ENCODE measurements at places on chromosomes 13 and 19. TPM values are rescaled to one million over a fixed set of nuclear protein-coding genes. Genes with fewer than 3 reads are reported as not detected.

GRCh38 chr13:20177049-20177831, 15.5 kb downstream of the GJB2 start:
- no peak overlapping the region for H3K4me3 ChIP-seq
- peaks cover 14% of the 10 kb centered on the region for H3K4me1 ChIP-seq
- no peaks in the 10 kb centered on the region for H3K36me3 ChIP-seq

DNA sequence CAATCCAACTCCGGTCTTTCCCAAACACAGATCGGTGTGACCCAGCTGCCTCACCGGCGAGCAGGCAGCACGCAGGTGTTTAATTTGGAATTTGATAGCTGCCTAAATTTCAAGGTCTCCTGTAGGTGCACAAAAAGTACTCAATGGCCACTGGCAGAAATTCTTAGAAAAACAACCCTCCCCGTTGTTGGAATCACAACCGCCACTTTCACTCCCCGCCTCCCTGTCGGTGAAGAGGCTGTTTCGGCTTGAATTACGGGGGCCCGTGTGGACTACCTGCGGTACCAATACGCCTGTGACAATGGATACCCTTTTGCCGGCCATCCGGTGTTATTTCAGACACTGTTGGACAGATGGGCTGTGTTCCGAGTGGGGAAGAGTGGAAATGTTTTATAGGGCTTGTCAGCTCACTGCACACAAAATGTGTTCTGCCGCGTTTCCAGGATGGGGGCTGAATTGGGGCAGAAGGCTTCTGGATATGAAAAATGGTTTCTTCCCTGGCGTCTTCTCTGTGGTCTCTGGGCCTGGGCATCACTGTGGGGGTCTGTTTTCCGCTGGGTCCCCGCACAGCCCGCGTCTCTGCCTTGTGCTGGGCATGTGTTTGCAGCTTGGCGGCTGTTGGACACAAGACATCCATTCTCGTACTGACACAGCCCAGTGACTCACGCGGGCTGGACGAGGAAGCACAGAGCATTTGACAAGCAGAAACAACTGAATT, 45.4 kb downstream of the ZIC5 start:
- no peak overlapping the region for H3K4me3 ChIP-seq
- H3K36me3 ChIP-seq: no peaks in the 10 kb centered on the region
- H3K4me1 ChIP-seq: no peaks in the 10 kb centered on the region
- no peak overlapping the region for H3K27ac ChIP-seq

The PROZ gene
- polyA plus RNA-seq: not detected

DNA sequence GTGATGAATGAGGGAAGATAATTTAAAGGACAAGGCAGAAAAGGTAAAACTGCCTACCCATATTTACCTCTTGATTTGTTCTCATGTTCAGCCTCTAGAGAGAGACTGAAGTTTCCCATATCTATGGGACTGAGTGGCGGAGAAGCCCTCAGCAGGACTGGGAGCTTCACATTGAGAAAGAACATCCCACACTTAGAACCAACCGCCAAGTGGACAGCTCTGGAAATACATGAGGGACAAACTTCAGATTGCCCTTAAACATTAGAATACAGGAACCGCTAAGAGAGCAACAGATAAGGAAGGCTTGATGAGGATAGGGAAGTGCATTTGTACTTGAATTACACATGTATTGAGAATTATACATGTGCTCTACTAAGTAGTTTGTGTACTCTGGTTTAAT, 316.0 kb upstream of the MIR17HG start:
- no peak overlapping the region for H3K27ac ChIP-seq
- no peak overlapping the region for H3K4me3 ChIP-seq
- H3K27me3 ChIP-seq: no peaks in the 10 kb centered on the region
- no peaks in the 10 kb centered on the region for H3K36me3 ChIP-seq
- no peak for DNase-seq

The MIR17HG gene
- polyA plus RNA-seq: 0.77 TPM

DNA sequence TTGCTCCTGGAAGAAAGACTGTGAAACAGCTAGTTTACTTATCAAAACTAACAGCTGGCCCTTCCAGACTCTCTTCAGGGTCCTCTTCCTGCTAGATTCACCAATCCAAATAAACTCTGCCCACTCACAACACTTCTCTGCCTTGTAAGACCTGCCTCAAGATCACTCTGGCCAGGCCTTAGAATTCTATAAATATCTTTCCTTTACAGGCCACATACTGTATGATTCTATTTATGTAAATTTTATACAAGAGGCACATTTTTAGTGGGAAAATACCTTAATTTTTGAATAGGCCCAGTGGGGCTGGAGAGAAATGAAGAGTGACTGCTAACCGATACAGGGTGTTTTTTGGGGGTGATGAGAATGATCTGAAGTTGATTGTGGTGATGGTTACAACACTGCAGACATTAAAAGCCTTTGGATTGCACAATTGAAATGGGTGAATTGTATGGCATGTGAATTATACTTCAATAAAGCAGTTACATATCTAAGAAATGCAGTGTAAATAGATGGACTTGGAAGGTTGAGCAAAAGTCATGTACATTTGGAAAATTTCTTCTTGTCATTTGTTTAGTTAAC, 141.8 kb downstream of the GPC5 start:
- no peaks in the 10 kb centered on the region for H3K27me3 ChIP-seq
- H3K4me1 ChIP-seq: no peaks in the 10 kb centered on the region
- DNase-seq: no peak
- H3K4me3 ChIP-seq: no peak overlapping the region
- no peak overlapping the region for H3K27ac ChIP-seq

DNA sequence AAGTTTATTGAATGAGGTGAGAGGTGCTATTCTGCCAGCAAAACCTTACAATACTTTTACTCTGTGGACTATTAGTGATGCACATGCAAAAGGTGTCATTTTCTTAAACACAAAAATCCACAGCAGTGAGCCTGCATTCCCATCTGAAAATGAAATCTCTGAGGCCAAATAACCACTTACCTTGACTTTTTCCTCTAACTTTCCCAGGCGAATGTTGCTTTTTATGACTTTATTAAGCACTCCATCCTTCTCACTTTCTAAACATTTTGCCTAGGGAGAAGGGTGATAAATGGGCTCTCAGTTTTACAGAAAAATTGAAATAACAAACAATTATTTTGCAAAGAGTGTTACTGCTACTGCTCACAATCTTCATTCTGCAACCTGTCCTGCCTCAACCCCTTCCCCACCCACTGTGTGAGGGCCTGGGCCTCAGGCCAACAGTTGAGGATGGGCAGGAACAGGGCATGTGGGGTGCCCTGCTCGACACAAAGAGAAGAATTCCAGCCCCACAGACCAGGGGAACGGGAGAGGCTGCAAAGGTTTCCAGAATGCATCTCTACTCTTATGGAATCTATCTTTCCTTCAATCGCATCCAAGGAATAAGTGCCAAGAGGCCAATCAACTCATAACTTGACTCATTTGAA, 18.1 kb upstream of the SLC7A9 start:
- no peak overlapping the region for H3K4me3 ChIP-seq
- no peaks in the 10 kb centered on the region for H3K27me3 ChIP-seq
- DNase-seq: no peak
- H3K27ac ChIP-seq: no peak overlapping the region
- no peaks in the 10 kb centered on the region for H3K4me1 ChIP-seq

DNA sequence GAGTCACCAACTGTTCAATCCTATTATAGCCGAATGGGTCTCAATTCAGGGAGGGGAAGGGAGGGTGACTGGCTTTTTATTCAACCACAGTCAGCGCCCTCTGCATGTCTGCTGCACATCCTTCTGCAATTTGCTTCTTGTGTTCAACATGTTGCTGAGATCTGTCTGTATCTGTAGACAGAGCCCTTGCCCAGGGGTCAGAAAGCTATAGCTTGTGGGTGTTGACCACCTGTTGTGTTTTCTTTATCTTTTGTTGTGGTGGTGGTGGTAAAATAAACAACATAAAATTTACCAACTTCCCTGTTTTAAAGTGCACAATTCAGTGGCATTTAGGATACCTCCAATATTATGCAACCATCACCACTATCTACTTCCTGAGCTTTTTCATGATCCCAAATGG, 12.2 kb downstream of the PPP1R12C start:
- H3K36me3 ChIP-seq: peaks cover 44% of the 10 kb centered on the region
- no peaks in the 10 kb centered on the region for H3K4me1 ChIP-seq
- no peak for DNase-seq
- H3K4me3 ChIP-seq: no peak overlapping the region
- no peak overlapping the region for H3K27ac ChIP-seq
- H3K27me3 ChIP-seq: no peaks in the 10 kb centered on the region

The TMEM221 gene
- polyA plus RNA-seq: 0.06 TPM

- no peaks in the 10 kb centered on the region for H3K36me3 ChIP-seq
- no peak for DNase-seq
- peaks cover 20% of the 10 kb centered on the region for H3K4me1 ChIP-seq
- H3K27ac ChIP-seq: peak overlapping the region; percentile 16
- H3K27me3 ChIP-seq: no peaks in the 10 kb centered on the region
Measured at GRCh38 chr13:73939071-73939380, 195.2 kb downstream of the KLF12 start.

The ZNF439 gene
- polyA plus RNA-seq: 4.8 TPM

DNA sequence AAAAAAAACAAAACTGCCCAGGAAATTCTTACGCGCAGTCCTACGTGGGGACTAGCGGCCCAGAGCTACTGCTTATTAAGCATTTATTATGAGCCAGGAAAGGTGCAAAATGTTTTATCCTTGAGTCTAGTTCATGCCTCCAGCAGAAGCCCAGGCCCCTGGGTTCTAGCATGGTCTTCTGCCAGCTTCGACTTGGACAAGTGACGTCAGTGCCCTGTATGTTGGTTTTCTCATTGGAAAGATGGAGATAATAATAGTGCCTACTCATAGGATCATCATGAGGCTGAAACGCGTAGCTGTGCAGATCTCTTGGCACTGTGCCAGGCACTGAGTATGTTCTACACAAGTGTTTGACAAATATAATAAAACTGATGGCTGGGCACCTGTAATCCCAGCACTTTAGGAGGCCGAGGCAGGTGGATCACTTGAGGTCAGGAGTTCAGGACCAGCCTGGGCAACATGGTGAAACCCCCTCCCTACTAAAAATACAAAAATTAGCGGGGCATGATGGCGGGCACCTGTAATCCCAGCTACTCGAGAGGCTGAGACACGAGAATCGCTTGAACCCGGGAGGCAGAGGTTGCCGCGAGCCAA, 12.4 kb upstream of the SULT2B1 start:
- H3K27ac ChIP-seq: no peak overlapping the region
- H3K4me3 ChIP-seq: no peak overlapping the region
- peaks cover 3% of the 10 kb centered on the region for H3K4me1 ChIP-seq
- H3K36me3 ChIP-seq: no peaks in the 10 kb centered on the region
- H3K27me3 ChIP-seq: no peaks in the 10 kb centered on the region

- no peaks in the 10 kb centered on the region for H3K27me3 ChIP-seq
- H3K4me3 ChIP-seq: no peak overlapping the region
- no peak for DNase-seq
- no peak overlapping the region for H3K27ac ChIP-seq
- no peaks in the 10 kb centered on the region for H3K36me3 ChIP-seq
Measured at GRCh38 chr13:34044041-34044440, 226.1 kb downstream of the RFC3 start.

The FFAR2 gene
- polyA plus RNA-seq: not detected

GRCh38 chr13:24460256-24460655, 52.3 kb downstream of the PARP4 start:
- no peaks in the 10 kb centered on the region for H3K27me3 ChIP-seq
- H3K4me3 ChIP-seq: no peak overlapping the region
- peaks cover 5% of the 10 kb centered on the region for H3K4me1 ChIP-seq
- no peak overlapping the region for H3K27ac ChIP-seq
- peaks cover 17% of the 10 kb centered on the region for H3K36me3 ChIP-seq
- no peak for DNase-seq

The CPB2 gene
- polyA plus RNA-seq: not detected

DNA sequence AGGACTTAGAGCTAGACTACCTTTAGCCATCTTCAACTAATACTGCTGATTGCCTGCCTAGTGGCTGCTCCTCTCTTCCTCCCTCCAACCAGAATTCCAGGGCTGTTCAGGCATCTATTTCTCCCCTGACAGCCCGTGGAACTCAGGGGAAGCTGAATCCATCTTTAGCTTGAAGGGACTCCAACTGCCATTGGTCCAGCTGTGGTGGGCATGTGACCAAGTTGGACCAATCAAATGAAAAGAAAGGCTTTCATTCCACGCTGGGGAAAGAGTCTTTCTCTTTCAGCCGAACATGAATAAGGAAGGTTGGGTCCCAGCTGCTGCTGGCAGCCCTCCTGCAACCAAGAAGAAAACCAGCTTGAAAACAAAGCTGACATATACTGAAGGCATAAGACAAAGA, 168.5 kb upstream of the OBI1 start:
- no peaks in the 10 kb centered on the region for H3K27me3 ChIP-seq
- H3K4me1 ChIP-seq: no peaks in the 10 kb centered on the region
- no peak for DNase-seq

All from IMR-90 (cell line).